ENCODE measurements at places on chromosomes 2 and 18. TPM values are rescaled to one million over a fixed set of nuclear protein-coding genes. Genes with fewer than 3 reads are reported as not detected.

DNA sequence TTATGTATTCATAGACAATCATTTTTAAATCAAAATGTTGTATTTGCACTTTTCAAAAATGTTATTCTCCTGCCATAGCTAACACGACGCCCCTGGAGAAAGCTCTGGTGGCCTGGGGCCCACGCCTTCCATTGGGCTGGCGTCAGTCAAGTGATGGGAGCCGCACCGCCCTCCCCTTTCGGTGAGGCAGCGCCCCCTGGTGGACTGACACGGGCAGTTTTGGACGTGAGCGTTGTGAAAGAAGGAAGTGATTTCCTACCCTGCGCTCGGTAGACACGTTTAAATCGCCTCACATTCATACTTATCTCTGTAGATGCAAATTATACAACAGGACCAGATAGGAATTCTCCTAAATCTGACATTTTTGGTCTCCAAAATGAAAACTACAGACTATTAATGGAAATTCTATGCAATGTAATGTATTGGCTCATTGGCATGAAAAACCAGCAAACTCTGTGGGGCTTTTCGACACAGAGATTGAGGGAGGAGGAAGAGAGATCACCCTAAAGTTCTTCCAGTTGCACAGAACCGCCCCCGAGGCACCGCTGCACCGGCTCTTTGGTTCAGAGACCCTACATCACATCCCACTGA lies 326.2 kb upstream of the SOX11 start:
- no peaks in the 10 kb centered on the region for H3K27me3 ChIP-seq
- H3K4me3 ChIP-seq, result no peak overlapping the region
- DNase-seq, result no peak
- H3K4me1 ChIP-seq, result no peaks in the 10 kb centered on the region

- DNase-seq, result peak; percentile 37
- H3K27me3 ChIP-seq, result no peaks in the 10 kb centered on the region
- no peak overlapping the region for H3K4me3 ChIP-seq
- no peaks in the 10 kb centered on the region for H3K4me1 ChIP-seq
- no peak overlapping the region for H3K27ac ChIP-seq
These were observed 21.3 kb downstream of the NOL10 start for GRCh38 chr2:10668402-10669012.

- peaks cover 56% of the 10 kb centered on the region for H3K4me1 ChIP-seq
- H3K27ac ChIP-seq, result peak overlapping the region; percentile 55
- H3K36me3 ChIP-seq, result no peaks in the 10 kb centered on the region
- no peak overlapping the region for H3K4me3 ChIP-seq
These were observed 114.1 kb downstream of the COL6A3 start for GRCh38 chr2:237299906-237300305.

DNA sequence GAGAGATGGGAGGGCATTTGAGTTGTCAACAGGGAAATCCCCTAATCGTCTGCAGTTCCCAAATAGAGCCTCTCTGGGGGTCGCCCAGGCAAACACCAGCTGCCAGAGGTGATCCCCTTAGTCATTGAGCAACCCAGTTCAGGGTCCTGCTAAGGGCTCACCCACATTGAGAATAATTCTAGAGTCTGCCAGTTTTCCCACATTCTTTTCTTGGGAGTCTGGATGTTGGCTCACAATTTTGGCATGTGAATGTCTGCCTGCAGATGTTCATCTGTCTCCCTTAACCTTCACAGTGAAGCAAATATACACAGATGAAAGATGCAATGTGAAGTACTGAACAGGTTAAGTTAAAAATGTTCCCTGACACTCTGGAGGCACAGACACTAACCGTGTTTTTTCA lies 11.4 kb upstream of the SMIM21 start:
- H3K27ac ChIP-seq, result no peak overlapping the region
- DNase-seq, result no peak
- no peaks in the 10 kb centered on the region for H3K36me3 ChIP-seq
- no peaks in the 10 kb centered on the region for H3K27me3 ChIP-seq
- H3K4me1 ChIP-seq, result no peaks in the 10 kb centered on the region
- no peak overlapping the region for H3K4me3 ChIP-seq

DNA sequence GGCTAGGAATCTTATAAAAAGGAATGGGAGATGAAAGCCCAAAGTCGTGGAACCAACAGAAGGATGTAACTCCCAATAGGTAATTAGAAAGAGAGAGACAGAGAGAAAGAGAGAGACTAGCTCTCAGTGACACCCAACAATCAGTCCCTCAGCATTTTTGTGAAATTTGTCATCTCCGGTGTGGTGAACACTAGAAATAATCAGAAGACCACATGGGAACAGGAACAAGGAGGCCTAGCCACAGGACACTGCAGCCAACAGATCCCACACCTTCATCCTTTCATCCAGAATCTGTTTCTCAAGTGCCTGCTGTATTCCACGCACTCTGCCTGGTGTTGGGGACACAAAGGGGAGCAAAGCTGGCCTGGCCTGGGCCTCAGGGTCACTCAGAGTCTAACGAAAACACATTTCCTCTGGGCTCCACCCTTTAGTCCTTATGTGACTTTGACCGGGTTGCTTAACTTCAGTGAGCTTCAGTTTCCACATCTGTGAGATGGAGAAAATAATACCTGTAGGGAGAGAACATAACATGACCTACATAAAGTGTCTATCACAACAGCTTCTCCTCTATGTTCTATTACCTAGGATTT lies 53.1 kb downstream of the EHD3 start:
- H3K4me3 ChIP-seq, result no peak overlapping the region
- H3K36me3 ChIP-seq, result no peaks in the 10 kb centered on the region
- H3K27ac ChIP-seq, result peak overlapping the region; percentile 90
- peaks cover 57% of the 10 kb centered on the region for H3K4me1 ChIP-seq

- H3K4me1 ChIP-seq, result no peaks in the 10 kb centered on the region
- no peaks in the 10 kb centered on the region for H3K36me3 ChIP-seq
- no peak for DNase-seq
- no peak overlapping the region for H3K4me3 ChIP-seq
- no peaks in the 10 kb centered on the region for H3K27me3 ChIP-seq
These were observed 199.3 kb downstream of the RNF144A start for GRCh38 chr2:7116511-7116910.

DNA sequence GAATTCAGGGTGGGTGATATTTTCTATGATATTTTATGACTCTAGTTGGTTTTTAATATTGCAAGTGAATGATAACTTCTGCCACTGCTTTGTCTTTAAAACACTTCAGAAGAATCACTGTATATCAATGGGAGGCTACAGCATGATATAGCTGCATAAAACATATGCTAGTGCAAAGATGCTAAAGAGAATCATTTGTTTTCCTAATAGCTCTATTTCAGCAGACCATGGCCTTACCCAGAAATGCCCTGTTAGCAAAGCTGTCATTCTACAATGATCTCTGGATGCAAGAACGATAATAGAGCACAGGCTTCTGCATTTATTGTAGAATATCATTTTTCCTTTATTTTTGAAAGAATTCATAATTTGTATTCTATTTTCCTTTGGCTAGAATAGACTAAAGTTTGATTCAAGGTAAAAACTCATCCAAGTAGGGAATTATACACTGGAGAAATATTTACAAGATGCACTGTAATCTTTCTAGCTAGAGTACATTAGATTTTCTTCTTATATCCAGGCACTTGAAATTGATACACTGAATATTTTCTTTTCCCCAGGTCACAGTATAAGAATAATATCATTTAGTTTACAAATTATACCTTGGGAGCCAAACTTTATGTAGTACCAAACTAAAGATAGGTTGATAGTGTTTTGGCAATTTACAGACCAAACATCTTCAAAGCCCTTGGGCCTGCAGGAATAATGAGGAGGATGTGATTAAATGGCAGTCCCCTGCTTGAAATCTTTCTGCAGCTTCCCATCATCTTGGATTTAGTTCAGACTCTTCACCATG lies 252.6 kb upstream of the LINC00305 start:
- no peak for DNase-seq
- H3K4me1 ChIP-seq, result no peaks in the 10 kb centered on the region
- no peak overlapping the region for H3K4me3 ChIP-seq

DNA sequence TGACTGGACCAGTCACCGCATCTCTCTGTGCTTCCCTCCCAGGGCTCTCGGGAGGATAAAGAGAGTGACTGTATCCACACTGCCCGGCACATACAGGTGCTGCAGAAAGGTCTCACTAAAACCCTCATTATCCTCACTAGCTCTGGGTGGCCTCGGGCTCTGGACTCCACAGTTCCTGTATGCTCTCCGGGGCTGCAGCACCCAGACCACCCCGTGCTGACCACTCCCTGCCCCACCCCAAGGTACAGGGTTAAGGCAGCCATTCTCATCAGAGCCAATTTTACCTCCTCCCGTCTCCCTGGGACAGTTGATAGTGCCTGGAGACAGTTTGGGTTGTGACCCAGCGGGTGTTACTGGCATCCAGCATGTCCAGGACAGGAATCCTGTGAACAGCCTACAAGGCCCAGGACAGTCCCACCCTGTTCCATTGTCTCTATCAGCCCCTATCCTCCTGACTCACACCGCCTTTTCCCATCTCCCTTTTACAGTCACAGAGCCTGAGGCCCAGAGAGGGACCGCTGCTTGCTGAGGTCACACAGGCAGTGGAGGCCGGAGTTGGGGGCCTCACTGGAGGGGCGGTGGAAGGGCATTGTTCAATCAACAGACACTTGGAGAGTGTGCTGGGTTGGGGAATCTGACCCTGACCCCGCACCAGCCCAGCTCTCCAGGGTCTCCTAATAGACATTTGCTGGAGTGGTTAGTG lies 1.7 kb downstream of the ZAP70 start:
- H3K36me3 ChIP-seq, result no peaks in the 10 kb centered on the region
- H3K27ac ChIP-seq, result no peak overlapping the region
- H3K4me1 ChIP-seq, result no peaks in the 10 kb centered on the region
- no peak overlapping the region for H3K4me3 ChIP-seq
- no peaks in the 10 kb centered on the region for H3K27me3 ChIP-seq

DNA sequence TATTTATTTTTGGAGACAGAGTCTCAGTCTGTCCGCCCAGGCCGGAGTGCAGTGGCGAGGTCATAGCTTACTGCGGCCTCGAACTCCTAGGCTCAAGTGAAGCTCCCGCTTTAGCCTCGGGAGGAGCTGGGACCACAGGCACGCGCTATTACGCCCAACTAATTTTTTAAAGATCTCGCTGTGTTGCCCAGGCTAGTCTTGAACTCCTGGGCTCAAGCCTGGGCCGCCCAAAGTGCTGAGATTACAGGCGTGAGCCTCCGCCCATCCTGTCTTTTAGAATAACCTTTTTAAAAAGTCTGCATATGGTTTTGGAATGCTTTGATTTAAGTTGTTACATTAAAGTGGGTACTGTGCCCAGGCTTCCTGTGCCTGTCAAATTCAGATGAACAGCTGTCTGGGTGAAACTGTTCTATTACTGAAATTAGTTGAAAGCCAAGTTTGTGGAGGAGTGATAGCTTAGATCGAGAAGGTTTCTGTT lies 944 bp downstream of the RAB3GAP1 start:
- peaks cover 10% of the 10 kb centered on the region for H3K4me1 ChIP-seq
- peak overlapping the region; percentile 80 for H3K4me3 ChIP-seq

GRCh38 chr2:170227507-170227947 lies 49.6 kb downstream of the MYO3B start:
- no peak overlapping the region for H3K4me3 ChIP-seq
- H3K27me3 ChIP-seq, result peaks cover 3% of the 10 kb centered on the region
- H3K36me3 ChIP-seq, result no peaks in the 10 kb centered on the region
- no peaks in the 10 kb centered on the region for H3K4me1 ChIP-seq
- no peak overlapping the region for H3K27ac ChIP-seq

DNA sequence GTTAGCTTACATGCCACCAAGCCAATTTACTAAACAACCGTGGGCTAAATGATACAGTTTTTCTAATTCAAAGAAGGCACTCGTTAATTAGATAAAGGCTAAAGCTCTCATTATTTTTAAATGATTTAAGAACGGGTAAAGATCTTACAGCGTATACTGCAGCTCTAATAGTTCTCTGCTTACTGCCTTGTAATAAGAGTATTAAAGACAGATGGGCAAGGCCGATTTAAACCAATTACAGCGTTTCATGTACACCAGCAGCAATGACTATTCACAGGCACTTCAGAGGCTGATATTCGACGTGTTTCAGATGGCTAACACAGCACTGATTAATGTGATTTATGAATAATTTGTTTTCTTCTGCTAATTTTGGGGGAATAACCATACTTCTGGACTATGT lies 259.3 kb downstream of the ZNF407 start:
- H3K36me3 ChIP-seq, result no peaks in the 10 kb centered on the region
- no peaks in the 10 kb centered on the region for H3K4me1 ChIP-seq
- DNase-seq, result no peak
- no peak overlapping the region for H3K27ac ChIP-seq
- no peaks in the 10 kb centered on the region for H3K27me3 ChIP-seq
- no peak overlapping the region for H3K4me3 ChIP-seq

DNA sequence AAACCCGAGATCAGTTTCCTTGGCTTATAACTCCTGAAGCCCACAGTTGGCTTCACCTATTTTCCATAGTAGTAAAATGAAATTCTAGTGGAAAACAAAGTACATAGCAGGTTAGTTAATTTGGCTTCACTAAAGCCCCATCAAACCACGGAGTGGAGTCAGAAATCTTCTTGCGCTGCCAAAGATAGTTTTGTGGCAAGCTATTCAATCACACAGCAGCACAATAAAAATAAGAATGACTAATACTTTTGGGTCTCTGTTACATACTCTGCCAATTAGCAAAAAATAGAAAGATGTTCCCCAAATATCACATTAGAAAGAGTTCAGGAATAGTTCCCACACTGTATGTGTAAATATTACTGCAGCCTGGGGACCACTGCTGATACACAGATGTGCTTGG lies 175.2 kb upstream of the NOL4 start:
- no peaks in the 10 kb centered on the region for H3K4me1 ChIP-seq
- H3K36me3 ChIP-seq, result no peaks in the 10 kb centered on the region
- no peak overlapping the region for H3K27ac ChIP-seq
- H3K27me3 ChIP-seq, result no peaks in the 10 kb centered on the region

- H3K36me3 ChIP-seq, result peaks cover 4% of the 10 kb centered on the region
- DNase-seq, result peak; percentile 37
- H3K27me3 ChIP-seq, result no peaks in the 10 kb centered on the region
- H3K4me1 ChIP-seq, result peaks cover 12% of the 10 kb centered on the region
- peak overlapping the region; percentile 79 for H3K27ac ChIP-seq
These were observed 728 bp downstream of the NAPG start for GRCh38 chr18:10526561-10526949.

- no peaks in the 10 kb centered on the region for H3K27me3 ChIP-seq
- DNase-seq, result no peak
- peak overlapping the region; percentile 96 for H3K27ac ChIP-seq
- H3K4me3 ChIP-seq, result peak overlapping the region; percentile 62
These were observed 498 bp downstream of the TGOLN2 start for GRCh38 chr2:85327160-85327821.

DNA sequence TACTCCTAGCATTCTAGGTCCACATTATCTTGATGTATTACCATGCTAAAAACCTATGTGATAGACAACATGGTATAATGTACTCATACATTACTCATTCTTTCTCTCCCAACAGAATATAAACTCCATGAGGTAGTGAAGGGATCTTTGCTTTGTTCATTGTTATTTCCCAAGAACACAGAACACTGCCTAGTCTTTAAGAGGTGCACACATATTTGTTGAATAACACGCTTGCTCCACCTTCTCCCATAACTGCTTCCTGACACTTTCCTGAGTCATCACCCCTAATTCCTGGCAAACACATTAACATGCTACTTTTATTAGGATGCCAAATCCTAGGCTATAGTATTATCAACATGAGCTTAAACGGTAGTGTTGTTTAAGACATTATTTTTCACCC lies 41.3 kb downstream of the REV1 start:
- DNase-seq, result peak; percentile 3
- H3K36me3 ChIP-seq, result peaks cover 35% of the 10 kb centered on the region
- no peaks in the 10 kb centered on the region for H3K27me3 ChIP-seq
- no peak overlapping the region for H3K27ac ChIP-seq
- H3K4me1 ChIP-seq, result no peaks in the 10 kb centered on the region

Gene LIMS3
- 0.61 TPM for total RNA-seq

Gene CPLX4
- total RNA-seq, result not detected

Gene CD226
- 0.39 TPM for total RNA-seq

Gene CD8A
- total RNA-seq, result not detected

Gene VWA3B
- total RNA-seq, result not detected

Gene STARD6
- not detected for total RNA-seq

Data from SJSA1 (cell line).